ENCODE measurements at places on chromosomes 1 and 21.

DNA sequence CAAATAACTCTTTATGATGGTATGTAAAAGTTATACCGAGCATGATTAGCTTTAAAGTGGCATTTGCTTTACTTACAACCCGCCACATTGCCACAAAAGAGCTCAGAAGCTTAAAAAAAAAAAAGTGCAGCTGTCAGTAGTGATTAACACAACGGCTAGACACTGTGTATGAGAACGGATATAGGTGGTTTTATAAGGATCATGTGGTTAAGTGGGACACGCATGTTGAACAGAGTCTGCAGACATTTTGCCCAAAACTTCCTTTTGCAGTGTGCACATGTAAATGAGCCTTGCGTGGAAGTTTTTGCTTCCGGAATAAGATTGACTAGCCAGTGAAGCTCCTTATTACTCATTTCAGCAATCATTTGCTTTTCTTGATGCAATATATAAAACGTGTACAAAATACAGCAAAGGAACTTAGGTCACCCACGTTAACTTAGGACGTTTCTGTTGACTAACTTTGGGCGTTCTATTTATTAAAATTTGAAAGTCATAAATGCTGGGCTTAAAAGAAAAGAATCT, 58.7 kb upstream of the RGS1 start:
- DNase-seq, result no peak

DNA sequence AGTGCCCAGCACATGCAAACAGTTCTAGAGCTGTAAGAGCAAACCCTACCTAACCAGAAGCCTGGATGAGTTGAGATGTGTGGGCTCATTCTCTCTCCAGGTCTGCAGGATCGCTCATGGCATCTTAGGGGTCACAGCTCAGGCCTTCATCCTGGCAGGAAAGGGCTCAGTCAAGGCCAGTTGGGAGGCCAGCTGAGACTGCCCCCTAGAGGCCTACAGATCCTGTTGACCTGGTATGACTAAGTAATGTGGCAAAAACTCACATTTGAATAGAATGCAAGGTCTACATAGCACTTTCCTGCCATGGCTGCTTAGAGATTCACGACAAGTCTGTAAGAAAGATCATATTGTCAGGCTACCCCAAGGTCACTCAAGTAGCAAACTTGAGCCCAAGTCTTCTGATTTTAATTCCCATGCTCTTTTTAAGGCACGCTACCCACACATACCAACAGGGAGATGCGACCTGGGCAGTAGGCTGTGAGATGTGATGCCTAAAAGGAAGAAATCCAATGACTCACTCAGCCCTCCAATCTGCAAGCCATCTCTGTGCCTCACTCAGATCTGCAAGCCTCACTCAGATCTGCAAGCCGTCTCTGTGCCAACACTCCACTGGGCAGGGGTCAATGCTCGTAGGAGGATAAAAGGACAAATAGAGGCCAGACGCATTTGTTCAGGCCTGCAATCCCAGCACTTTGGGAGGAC, 5.1 kb upstream of the CAPN8 start:
- DNase-seq, result peak; percentile 63

DNA sequence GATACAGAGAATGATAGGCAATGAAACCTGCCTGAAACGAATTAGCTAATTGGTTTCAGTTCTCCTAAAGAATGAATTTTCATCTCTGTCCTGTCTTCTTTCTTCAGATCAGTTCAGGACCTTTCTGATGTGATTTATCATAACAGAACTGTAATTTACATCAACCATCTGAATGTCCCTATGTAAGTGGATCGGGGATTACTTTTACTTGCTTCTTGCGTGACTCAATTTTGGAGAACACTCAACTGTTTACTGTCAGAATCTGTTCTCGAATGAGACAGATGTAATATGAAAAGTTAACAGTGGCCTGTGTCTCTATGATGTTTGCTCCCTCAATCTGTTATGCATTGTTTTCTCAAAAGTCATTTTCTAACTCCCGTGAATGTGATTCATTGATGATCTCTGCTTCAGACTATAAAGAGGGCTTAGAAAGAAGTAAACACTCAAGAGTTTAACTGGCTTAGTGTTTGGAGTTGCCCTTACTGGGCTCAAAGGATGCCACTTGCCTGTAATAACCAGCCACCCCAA, 111.0 kb downstream of the GABPA start:
- DNase-seq, result peak; percentile 36

DNA sequence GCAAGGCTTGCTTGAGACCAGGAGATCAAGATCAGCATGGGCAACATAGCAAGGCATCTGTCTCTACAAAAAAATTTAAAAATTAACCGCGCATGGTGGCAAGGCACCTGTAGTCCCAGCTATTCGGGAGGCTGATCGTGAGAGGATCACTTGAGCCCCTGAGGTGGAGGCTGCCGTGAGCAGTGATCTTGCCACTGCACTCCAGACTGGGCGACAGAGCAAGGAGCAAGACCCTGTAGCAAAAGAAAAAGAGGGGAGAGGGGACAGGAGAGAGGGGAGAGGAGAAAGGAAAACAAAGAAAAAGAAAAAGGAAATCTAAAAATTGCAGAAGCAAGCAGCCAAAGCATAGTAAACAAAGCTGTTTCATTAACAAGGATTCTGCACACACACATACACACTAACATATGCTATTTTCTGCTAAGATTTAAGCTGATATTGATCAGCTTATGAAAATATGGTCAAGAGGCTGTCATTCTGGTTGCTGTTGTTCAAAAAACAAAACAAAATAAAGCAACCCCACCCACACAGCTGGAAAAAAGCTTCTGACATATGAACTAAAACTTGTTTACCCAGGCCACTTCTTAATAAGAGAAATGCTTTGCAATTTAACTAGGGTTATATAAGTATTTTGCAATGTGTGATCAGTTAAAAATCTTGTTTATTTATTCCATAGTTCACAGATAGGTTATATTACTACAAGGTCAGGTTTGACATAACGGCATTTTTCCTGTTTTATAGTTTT, 1.8 kb downstream of the ARNT start:
- no peak for DNase-seq

DNA sequence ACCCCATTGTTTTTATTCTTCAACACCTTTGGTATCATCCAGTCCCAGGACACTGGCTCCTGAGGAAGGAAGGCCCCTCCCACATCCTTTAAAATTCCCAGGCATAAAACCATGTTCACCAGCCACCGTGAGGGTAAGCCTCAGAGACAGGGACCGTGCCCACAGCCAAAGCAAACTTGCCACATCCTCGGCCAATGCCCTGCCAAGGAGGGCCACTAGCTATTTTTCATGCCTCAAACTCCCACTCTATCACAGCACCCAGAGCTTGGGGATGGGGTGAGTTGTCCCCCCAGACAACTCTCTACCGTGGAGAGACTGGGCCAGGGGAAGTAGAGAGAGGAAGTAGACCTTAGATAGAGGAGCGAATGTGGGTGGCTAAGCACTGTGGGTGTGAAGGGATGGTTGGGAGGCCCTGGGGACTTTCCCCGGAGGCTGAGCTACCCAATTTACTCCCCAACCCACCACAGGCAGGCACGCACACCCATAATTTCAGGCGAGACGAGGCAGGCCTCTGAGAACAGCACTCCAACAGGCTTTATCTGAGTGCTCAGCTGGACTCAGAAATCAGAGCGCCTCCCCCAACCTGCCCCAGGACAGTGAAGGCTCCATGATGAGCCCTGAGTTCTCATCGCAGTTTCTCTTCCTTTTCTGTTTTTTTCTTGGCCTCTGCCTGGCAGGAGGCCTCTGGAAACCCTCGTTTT, 15.9 kb upstream of the BTG2 start:
- DNase-seq, result peak; percentile 61

- DNase-seq, result peak; percentile 15
These were observed 2.0 kb downstream of the LORICRIN start for GRCh38 chr1:153261281-153262069.
